GF-D8 (cell line): ENCODE measurements at places on chromosomes 6 and 20.

GRCh38 chr6:22364306-22364705, 67.5 kb upstream of the PRL start:
- DNase-seq: no peak

- DNase-seq: no peak
These were observed 2.3 kb downstream of the NEU1 start for GRCh38 chr6:31860349-31860748.

- DNase-seq: no peak
These were observed 471.6 kb downstream of the CD83 start for GRCh38 chr6:14589175-14589574.

DNA sequence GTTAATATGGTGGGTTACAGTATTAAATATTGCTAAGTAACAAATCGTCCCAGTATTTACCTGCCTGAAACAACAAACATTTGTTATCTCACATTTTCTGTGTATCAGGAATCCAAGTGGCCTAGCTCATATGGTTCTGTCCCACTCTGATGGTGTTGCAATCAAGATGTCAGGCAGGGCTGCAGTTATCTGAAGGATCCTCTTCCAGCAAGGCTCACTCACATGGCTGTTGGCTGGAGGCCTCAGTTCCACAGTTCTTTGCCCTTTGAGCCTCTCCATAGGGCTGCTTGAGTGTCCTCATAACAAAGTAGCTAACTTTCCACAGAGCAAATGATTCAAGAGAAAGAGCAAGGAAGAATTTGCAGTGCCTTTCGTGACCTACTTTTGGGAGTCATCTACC, 17.7 kb downstream of the RAB22A start:
- DNase-seq: no peak

GRCh38 chr6:13300643-13301590, 27.4 kb downstream of the TBC1D7 start:
- no peak for DNase-seq

- no peak for DNase-seq
These were observed 4.3 kb downstream of the MEI4 start for GRCh38 chr6:77656999-77657764.
